ENCODE measurements at places on chromosomes 1 and 21.

GRCh38 chr1:205369701-205370123 is 13.0 kb upstream of the KLHDC8A start:
- no peak for DNase-seq

DNA sequence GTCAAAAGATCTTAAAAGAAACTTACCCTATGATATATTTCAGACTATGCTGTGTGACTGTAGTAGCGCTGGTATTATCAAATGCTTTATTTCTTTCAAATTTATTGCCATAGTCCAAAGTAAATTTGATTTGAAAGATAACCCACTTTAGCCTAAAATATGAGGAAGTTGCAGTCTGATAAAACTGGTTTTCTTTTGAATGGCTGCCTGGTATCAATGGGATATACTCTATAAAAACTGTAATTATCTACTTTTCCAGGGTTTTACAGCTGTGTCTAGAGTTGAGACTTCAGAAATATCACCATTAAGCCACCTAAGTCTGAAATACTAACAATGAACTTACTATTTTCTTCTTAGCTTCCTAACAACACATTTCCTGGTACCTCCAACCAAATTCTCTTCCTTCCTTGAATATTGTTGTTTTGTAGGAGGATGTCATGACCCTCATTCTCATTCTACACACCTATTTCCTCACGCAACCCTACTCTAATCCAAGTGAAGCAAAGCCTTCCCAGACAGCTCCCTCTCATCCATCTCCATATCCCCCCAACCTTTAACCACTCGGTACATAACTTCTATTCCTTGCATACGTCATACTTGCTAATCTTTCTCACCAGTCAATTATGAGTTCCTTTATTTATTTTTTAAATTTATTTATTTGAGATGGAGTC is 17.0 kb downstream of the KDM5B start:
- DNase-seq: no peak

DNA sequence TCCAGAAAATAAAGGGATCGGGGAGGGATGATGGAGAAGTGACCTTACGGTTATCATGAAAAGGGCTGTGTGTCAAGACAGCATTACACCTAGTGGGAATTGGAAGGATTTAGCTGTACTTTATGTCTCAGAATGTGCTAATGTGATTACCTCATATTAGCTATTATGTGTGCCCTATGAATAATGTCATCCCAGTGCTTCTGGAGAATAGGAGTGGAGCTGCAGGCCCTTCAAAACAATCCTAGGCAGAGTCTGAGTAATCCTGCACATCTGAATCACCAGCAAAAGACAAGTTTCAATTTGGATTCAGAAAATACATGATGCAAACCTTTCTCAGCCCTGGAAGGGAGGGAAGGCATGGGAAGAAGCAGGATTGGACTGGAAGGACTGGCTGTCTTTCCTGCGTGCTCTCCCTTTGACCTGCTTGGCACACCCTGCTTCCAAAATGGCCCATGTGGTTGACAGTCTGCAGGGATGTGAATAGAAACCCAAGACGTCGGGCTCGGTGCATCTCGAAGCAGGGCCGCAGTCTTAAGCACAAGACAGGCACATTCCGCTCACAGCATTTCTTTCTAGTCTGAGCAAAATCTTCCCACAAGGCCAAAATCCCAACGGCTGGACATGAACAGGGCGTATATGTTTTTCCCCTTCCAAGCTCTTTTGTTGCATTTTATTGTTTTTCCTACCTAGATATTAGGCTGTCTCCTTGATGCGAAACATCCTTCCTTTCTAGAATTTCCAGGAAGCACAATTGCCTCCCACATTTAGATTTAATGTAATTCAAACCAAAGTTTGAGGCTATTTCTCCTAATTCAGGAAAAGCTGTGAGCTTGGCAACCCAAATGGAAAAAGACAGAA is 54.3 kb upstream of the TARBP1 start:
- no peak for DNase-seq

- no peak for DNase-seq
Measured at GRCh38 chr1:198529414-198529813, 11.1 kb downstream of the ATP6V1G3 start.

GRCh38 chr1:48061162-48062136 is 64.3 kb upstream of the TRABD2B start:
- no peak for DNase-seq

DNA sequence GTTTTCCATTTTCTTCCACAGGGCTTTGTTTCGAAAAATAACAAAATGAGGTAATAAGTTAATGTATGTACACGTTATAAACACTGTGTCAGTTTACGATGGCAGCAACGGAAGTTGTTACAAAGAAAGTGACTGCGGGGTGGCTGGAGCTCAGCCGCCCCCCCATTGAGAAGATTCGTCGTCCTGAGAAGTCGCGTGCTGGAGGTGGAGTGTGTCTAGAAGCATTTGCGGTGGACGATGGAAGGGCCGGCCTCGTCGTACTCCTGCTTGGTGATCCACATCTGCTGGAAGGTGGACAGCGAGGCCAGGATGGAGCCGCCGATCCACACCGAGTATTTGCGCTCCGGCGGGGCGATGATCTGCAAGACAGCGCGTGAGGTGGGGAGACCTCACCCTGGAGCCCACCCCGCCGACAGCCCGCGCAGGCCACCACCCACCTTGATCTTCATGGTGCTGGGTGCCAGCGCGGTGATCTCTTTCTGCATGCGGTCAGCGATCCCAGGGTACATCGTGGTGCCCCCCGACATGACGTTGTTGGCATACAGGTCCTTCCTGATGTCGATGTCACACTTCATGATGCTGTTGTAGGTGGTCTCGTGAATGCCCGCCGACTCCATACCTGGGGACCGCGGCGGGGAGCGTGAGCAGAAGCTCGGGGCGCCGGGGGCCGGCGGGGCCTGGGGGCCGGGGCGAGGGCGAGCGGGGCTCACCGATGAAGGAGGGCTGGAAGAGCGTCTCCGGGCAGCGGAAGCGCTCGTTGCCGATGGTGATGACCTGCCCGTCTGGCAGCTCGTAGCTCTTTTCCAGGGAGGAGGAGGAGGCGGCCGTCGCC is 2.4 kb downstream of the ACTA1 start:
- DNase-seq: no peak

GRCh38 chr1:26907071-26907917 is 6.5 kb downstream of the NR0B2 start:
- DNase-seq: no peak

DNA sequence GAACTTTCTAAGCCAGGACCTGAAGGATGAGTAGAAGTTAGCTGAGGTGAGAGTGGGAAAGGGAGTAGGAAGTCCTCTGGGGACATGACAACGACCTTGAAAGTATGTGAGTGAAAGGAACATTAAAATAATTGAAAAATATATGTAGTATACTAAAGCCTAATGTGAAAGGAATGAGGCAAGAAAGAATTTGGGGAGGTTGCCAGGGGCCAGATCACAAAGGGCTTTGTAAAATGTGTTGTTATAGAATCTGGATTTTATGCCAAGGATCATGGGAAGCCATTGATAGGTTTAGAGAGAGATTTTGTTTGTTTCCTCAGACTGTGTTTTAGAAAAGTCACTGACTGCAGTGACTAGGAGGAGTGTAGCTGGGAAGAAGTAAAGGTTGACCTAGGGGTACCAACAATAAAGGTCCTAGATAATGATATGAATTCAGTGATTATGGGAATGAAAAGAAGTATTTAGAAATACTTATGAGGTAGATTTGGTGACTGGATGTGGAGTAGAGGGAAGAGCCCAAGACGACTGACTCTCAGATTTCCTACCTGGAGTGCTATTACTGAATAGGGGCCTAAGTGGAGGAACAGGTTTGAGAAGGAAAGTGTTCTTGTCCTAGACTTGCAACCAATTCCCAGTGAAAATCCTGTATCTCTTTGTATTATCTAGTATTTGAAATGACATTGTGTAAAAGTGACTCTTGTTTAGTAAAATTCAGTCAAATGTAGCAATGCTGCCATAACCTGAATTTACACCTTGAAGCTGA is 179.8 kb downstream of the PHTF1 start:
- DNase-seq: no peak

DNA sequence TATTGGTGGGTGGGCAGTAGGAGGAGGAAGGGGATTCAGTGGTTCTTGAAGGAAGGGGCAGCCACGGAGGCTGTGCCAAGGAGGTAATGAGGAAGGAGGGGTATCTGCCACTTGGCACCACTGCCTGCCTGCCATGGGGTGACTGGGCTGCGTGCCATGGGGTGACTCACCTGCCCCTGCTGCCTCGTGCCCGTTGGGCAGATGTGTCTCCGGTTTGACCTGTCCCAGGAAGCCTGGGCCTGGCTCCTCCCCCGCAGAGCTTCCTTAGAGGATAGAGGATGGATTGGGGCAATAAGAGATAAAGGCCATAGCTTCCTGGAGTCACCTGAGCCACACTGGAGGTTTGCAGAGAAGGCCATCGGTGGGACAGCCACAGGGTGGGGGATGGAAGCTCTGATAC is 1.7 kb downstream of the PADI3 start:
- DNase-seq: no peak

GRCh38 chr1:162687870-162688269 is 55.6 kb downstream of the DDR2 start:
- DNase-seq: no peak

Data from CD4-positive, alpha-beta memory T cell (primary cell).